ENCODE measurements at places on chromosomes 1 and 21.
A peak's percentile ranks its signal among the peaks of the same experiment; 100 is the strongest.

DNA sequence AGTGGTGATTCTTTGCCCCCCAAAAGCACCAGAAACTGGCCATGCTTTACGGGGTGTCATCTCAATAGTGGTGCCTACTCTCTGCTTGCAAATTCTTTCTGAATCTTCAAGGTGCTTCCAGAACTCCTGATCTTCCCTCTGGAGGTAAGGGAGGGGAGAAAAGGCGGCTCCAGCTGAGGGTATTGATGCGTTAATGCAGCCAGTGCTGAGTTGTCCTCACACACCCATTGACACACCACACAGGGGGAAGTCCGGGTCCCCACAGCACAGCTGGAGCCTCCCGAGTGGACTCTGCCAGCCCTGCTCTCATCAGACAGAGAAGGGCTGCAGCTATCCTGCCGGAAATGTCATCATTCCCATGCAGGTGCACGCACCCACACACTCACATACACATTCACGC is 1.2 kb downstream of the VSIG8 start:
- no peaks in the 10 kb centered on the region for H3K27me3 ChIP-seq
- no peak for DNase-seq
- no peak overlapping the region for H3K27ac ChIP-seq
- no peaks in the 10 kb centered on the region for H3K36me3 ChIP-seq
- H3K4me1 ChIP-seq, result peaks cover under 1% of the 10 kb centered on the region

DNA sequence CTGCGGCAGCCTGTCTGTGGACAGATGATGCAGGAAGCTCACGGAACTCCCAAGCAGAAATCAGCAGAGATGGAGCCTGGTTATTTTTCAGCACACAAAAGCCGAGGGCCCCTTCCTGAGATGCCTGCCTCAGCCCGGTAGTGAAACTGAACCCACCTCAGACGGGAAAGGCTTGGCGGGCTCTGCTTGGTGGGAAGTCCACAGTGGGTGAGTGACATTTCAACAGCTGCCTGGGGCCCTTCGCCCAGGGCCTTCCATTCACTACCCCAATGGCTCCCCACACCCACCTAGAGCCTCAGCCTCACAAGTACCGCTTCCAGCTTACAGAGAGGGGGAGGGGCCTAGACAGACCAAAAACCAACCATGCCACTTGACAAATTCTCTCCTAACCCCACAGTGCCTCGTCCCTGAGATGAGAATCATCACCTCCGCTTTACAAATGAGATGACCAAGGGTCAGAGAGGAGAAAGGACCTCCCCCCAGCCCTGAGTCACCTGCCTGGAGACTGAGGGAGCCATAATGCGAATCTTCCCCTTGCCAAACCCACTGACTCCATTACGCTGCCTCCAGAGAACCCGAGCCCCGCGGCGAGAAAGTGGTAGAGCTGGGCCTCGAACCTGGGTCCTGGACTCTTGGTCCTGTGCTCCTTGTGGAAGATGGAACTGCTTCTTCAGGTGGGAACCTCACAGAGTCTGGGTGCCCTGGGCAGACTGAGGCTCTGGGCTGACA is 3.4 kb upstream of the ECE1 start:
- no peaks in the 10 kb centered on the region for H3K36me3 ChIP-seq
- no peaks in the 10 kb centered on the region for H3K27me3 ChIP-seq
- DNase-seq, result peak; percentile 82
- peak overlapping the region; percentile 77 for H3K27ac ChIP-seq

DNA sequence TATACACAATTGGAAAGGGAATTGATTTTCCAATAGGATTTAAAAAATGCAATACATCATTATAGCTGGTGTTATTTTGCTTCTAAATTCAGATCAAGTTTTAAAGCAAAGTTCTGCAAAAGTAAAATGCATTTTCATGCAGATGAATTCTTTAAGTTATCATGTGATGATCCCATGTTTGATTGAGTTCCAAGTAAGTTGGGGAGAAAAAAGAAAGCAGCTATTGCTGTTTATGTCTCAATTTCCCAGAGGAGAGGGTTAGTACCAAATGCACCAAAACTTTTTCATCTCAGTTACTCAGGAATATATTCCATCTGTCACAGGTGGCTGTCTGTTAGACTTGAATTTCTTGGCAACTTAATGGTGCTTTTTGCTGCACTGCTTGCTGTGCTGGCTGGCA is 29.7 kb downstream of the HSPA13 start:
- H3K4me1 ChIP-seq, result no peaks in the 10 kb centered on the region
- H3K4me3 ChIP-seq, result no peak overlapping the region
- no peak overlapping the region for H3K27ac ChIP-seq
- no peak for DNase-seq

DNA sequence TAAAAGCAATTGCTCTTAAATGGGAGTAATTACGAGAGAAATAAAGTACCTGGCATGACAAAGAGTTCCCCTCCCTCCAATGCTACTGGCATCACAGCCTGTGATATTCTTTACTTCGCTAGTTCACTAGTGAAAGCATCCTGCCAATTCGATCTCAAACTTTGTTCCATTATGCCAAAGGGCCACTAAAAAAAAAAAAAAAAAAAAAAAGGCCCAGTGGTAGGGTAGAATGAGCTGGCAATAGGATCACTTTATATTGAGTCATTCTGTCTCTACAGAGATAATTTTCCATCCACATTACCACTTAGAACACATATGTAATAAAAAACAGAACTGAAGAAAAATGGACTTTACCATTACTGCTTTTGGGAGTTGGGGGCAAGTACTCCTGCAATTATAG is 11.2 kb downstream of the PUM1 start:
- H3K36me3 ChIP-seq, result peaks cover 22% of the 10 kb centered on the region
- no peaks in the 10 kb centered on the region for H3K27me3 ChIP-seq
- H3K27ac ChIP-seq, result no peak overlapping the region
- no peak overlapping the region for H3K4me3 ChIP-seq
- no peak for DNase-seq

- H3K27ac ChIP-seq, result no peak overlapping the region
- H3K4me3 ChIP-seq, result no peak overlapping the region
- peaks cover 5% of the 10 kb centered on the region for H3K4me1 ChIP-seq
- DNase-seq, result no peak
Observed at GRCh38 chr1:115461526-115461925, 123.5 kb upstream of the NGF start.

GRCh38 chr21:17196623-17197022 is 316.2 kb upstream of the CXADR start:
- H3K36me3 ChIP-seq, result no peaks in the 10 kb centered on the region
- H3K27ac ChIP-seq, result no peak overlapping the region
- no peak overlapping the region for H3K4me3 ChIP-seq
- no peak for DNase-seq
- H3K4me1 ChIP-seq, result no peaks in the 10 kb centered on the region

DNA sequence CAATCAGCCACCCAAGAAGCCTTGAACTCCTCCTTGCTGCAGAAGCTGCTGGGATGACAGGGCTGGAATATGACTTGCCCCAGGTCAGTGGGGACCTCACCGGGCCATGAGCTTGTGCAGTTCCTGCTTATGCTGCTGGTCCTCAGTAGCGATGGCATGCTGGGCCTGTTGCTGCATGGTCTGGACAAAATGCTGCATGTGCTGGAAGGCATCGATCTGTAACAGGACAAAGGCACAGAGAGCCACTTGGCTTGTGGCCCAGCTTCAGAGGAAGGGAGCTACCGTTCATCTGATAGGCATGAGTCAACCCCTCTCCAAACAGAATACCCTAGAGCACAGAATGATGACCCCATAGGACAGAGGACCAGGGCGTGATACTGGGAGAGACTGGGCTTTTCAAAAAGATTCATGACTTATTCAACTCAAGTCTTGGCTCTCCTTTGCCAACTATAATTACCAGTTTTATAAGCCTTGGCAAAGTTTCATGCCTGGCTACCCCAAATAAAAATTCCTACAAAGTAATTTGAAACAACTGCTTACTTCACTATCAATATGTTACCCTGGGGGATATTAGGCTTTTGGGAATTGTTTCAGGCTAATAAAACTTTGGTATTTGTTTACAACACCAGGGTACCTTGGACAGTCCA is 34.7 kb upstream of the EXOSC10 start:
- no peak for DNase-seq
- H3K4me1 ChIP-seq, result no peaks in the 10 kb centered on the region
- no peak overlapping the region for H3K27ac ChIP-seq
